ENCODE measurements at places on chromosomes 1 and 21.

- DNase-seq: no peak
These were observed 84.0 kb downstream of the PHTF1 start for GRCh38 chr1:113675302-113675701.

GRCh38 chr1:223423641-223424233 lies 30.5 kb downstream of the CCDC185 start:
- DNase-seq: no peak

DNA sequence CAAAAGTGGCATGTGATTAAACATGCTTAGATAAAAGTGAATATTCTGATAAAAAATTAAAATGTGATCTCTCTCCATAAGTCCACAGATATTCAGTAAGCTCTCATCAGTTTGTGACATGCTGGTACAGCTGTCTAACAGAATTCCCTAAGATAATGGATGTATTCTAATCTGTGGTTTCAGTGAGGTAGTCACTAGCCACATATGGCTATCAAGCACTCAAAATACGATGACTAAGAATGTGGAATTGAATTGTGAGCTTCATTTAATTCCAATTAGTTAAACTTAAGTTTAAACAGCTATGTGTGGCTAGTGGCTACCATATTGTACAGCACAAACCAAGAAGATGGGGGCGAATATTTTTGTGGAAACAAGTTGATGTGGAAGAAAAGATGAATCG lies 4.1 kb upstream of the REG4 start:
- peak; percentile 33 for DNase-seq

GRCh38 chr1:232923739-232924386 lies 26.5 kb upstream of the NTPCR start:
- no peak for DNase-seq

DNA sequence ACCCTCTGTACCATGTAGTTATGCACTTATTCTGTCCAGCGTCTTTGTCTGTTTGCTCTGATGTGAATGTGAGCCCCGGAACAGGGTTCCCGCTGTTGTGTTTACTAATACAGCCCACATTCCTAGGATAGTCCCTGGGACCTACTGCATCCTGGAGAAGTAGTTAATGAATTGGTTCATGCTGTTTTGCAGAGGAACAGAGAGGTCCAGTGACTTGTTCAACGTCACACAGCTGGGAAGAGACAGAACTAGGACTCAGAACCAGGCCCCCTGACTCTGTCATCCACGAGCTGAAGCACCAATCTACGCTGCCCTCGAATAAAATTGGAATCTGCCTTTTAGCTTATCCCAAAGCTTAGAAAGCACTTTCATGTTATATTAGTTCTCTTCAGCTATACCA lies 784 bp downstream of the AGT start:
- no peak for DNase-seq

DNA sequence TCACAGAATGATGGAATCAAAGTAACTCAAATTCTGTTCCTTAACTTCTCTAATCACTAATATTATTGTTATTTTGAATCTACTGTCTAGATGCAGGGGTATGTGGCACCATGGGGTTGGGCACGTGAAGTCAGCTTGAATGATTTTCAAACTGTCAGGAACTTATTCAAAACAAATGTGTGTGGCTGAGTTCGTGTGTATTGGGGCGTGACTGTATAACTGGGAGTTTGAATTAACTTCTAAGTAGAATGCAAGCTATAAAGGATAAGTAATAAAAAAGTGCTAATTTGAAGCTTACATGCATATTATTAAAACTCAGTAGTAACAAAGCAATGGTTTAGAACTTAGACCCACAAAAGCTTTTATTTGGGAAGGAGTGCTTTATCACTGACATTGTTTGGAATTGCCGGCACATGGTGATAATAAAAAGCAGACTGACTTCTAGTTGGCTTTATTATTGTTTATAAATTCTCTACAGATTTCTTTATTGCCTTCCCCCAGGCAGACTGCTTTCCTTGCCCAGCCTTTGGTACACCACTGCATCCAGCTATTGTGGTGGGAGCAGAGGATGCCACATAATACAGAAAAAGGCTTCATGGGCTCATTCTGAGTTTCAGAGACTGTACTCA lies 84.3 kb downstream of the TENT5C start:
- no peak for DNase-seq

- no peak for DNase-seq
These were observed 68.2 kb downstream of the LHX9 start for GRCh38 chr1:197985351-197985750.

GRCh38 chr1:197715806-197716205 lies 59.5 kb downstream of the DENND1B start:
- DNase-seq: no peak

- DNase-seq: no peak
These were observed 12.3 kb downstream of the KAZN start for GRCh38 chr1:14610761-14611160.

DNA sequence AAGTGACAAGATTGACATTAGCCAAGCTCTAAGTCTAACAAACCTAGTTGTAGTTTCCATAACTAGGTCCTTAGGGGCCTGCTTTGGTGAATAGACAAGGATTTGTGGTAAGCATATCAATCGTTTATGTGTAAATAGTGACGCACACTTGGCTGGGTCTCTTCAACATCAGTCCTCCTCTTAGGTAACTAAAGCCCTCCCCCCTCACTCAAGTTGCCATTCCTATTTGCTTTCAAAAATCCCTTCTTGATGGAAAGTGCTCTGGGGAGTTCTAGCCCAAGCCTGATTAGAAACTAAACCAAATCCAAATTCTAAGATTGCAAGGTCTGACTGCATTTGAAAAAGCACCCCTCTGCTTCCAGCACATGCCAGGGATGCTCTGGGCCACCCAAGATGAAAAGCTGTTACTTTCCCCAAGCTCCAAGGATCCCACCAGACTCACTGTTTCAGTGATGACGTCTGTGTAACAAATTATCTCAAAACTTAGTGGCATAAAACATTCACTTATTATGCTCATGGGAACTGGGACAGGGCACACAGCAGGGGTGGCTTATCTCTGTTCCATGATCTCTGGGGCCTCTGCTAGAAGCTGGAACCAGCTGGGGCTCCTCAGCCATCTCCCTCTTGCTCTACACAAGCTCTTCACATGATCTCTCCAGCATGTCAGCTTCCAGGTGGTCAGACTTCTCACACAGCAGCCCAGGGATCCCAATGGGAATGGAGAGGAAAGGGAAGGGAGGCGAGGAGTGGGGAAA lies 74.1 kb downstream of the RRAGC start:
- no peak for DNase-seq

DNA sequence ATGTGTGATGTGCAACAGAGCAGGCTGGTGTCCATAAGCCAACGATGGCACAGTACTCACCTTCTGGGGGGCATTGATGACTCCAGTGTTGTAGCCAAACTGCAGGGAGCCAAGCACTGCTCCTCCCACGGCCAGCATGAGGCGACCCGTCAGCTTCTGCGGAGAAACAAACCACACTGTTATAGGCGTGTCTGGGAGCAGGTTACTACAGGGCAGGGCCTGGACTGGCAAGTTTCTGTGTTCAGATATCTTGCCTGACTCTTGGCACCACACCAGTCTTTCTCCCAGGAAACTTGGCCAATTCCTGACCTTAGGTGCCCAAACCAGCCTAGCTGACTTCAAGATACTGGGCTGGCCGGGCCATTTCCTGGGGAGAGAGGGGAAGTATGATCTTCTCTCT lies 15.5 kb downstream of the SLC2A1 start:
- DNase-seq: no peak

- DNase-seq: no peak
These were observed 12.5 kb downstream of the CHML start for GRCh38 chr1:241627453-241628259.

DNA sequence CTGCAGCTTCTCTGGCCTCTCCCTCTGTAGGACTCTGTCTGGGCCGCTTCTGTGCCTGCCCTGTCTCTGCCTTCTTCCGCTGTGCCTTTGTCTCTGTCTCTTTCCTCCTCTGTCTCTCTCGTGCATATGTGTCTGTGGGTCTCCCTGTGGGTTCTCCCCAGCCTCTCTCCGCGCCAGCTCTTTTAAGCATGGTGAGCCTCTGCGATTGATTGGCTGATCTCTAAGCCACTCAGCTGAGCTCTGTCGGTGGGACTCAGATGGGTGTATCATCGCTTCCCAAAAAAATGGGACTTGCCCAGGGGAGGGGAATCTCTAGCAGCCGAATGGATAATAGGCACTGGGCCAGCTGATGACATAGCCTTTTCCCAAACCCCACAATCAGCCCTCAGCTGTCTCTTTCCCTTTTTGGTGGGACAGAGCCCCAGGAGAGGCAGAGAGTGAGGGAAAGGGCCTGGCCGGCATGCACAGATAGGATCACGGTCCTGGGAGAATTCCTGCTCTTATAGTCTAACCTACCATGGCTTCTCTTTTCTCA lies at the start of gene ADAMTS4:
TSS of gene ADAMTS4 (minus strand) at position 158 of the 535 bp plus-strand sequence. CDS start 427 bp downstream, outside the sequence.
- peak; percentile 87 for DNase-seq

DNA sequence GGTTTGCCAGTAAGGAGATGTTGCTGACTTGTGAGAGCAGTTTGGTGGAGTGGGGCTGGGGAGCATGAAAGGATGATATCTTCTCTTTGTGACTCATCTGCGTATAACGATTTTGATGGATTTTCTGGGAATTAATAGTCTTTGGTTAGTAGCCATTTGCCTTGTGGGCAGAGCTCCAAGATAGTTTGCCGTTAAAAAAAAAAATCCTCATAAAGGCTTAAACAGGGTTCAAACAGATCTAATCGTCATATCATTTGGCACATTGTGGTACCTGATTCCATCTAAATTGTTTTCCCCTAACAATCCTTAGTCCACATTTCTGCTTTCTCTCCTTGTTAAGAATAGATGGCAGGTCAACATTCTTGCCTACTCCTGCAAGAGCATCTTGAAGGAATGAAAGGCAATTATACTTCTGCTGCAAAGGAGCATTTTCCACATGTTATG lies 168.0 kb downstream of the PPP1R12B start:
- no peak for DNase-seq

DNA sequence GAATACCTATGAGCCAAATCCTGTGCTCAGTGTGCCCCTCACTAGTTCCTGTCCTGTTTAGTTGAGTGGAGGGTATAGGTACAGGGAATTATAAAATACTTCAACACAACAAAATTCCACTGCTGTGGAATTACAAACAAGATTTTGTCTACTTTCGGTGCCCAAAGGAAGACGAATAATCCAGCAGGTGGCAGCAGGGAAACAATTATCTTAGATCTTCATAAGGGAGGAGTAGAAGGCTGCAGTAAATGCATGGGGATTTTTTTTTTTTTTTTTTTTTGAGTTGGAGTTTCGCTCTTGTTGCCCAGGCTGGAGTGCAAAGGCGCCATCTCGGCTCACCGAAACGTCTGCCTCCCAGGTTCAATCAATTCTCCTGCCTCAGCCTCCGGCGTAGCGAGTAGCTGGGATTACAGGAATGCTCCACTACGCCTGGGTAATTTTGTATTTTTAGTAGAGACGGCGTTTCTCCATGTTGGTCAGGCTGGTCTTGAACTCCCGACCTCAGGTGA lies 2.0 kb upstream of the PIP5K1A start:
- peak; percentile 82 for DNase-seq

DNA sequence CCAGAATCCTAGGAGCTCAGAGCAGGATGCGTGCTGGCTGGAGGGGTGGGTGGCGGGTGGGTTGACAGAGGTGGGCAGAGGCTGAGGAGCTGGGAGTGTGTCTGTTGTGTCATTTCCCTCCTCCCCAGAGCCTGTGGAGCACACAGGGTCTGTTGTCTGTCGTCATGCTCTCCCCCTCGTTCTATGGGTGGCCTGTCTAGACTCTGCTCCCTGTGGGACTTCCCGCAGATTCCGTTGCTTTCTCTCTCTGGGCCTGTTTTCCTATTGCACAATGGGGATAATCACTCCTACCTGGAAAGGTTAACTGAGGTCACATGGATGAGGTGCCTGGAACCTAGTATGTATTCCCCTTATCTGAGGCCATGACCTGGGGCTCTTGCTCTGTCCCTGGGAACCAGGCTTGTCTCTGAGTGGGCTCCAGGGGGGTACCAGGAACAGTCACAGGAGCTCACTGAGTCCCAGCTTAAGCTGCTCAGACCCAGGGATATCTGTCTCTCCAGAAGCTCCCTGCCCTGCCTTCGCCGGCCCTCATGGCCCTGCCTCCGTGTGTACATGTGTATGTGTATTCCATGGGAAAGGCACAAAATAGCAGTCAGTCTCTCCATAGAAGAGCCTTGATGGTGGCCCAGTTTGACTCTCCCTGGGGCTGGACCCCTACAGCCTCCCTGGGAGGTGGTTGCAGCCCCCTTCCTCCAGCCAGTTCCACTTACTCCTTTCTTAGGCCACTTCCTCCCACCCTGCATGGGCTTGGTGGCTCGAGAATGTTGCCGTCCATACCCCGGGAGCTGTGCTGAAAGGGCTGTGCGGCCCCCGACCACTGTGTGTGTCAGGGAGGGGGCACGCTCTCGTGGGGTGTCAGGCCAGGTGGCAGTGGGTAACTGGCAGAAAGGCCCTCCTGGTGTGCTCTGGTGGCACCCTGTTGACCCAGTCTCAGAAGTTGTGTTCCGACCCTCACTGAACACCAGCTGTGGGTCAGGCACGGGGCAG lies 17.9 kb downstream of the PTPRF start:
- no peak for DNase-seq

DNA sequence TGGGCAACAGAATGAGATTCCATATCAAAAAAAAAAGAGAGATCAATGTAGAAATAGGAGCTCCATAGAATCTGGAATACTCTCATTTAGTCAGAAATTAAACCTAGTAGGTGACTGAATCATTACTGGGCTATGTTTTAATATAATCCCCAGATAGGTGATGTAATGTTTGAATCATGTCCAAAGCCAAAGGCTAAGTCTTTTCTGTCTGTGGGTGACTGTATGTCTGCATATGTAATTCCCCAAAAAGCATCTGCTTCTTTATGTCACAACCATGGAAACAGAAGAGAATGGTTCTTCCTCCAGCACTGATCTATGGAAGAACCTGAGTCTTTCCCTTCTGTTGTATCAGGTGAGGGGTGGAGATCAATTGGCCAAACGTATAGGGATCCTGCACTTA lies 5.8 kb downstream of the LAMC2 start:
- peak; percentile 82 for DNase-seq

DNA sequence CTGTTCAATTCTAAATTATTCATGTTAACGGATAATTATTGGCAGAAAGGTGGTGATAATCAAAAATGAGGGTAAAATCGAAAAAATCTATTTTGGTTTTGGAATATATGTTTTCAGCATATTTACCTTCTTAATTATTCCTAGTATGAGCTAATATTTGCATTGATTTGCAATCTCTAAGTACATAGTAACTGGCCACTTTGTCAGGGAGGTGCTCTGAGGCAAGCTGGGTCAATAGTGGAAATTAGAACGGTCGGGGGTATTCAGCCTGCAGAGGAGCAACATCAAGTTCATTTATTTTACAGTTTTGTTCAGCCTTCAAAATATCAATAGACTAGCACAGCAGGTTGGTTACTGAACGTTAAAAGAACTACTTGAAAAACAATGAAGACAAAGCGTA lies 1.8 kb downstream of the OTUD7B start:
- no peak for DNase-seq

- no peak for DNase-seq
These were observed 38.4 kb upstream of the RBM34 start for GRCh38 chr1:235199441-235199840.

DNA sequence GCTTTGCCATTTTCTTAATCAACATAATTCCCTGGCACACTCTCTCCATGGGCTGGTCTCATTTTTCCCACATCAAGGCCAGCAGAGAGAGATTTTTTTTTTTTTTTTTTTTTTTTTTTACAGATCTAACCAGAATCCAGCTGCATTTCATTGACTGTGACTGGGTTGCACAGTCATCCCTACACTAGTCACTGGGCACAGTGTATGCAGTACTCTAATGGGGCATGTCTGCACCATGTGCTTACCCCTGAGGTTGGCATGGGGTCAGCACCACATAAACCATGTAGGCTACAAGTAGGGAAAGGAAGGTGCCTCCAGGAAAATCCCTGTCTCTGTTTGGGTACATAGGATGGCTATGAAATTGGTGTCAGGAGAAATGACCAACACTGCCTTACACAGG lies 64.1 kb upstream of the LRP8 start:
- DNase-seq: no peak

GRCh38 chr1:1907098-1907736 lies 7.8 kb upstream of the CALML6 start:
- DNase-seq: no peak

Data from HS-5 (cell line).